ENCODE measurements at places on chromosomes 2 and 18.

DNA sequence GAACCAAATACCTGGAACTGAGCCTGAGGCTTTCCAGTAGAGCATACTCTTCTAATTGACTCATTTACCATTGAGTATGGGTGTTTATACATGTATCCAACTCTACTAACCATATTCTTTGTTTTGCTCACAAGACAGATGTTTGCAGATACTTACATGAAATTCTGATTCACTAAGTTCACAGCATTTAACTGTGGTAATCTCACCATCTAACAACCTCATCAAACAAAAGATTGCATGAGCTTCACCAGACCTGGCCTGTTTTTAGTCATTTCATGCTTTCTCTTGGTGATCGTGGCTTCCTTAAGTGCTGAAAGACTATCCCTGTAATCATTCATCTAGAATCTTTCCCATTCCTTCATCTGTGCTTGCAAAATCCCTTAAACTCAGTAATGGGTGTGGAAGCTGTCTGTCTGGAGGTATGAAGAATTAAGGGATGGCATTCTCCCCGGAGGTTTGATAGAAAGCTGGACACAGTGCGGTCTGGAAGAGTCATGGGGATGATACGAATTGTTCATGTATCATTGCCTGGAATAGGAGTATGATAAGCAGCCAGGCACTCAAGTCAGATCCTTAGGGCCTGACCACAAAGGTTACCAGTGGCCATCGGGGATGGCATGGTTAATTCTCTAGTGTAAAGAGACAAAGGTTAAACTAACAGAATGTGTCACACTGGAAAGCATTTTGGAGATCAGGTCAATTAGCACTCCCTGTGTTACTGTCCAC lies 42.0 kb upstream of the IL1R1 start:
- DNase-seq = no peak

- DNase-seq = no peak
Measured at GRCh38 chr2:174713686-174714085, 50.6 kb downstream of the CHRNA1 start.

DNA sequence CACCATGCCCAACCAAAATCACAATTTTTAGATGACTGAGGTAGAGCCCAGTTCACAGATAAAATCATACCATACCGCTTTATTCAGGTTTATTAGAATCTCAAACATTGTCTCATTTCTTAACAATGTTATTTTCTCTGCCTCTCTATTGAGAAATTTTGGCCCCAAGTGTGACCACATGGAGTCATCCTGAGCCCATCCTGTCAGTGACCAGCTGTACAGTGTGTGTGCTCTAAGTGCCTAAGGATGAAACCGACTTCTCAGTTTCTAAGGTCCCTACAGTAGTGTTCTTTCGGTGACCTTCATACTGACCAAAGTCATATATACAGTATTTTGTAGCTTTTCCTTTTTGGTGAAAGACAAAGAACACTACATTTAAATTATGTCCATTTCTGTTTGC lies 123.7 kb upstream of the MSTN start:
- DNase-seq = no peak

DNA sequence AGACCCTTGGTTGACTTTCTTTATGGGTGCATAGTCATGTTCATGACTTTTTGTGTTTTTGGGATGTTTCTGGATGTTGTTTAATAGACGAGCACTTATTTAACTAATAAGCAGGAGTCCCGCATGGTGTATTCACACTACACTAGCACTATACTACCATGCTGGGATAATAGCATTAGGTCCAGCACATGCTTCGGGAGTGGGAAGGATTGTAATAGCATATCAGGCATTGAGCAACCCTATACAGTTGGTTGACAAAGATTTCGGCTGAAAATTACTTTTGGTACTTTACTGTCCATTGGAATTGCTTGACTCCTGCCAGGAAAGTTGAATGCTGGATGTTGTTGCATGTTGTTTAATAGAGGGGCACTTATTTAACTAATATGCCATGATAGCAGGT lies 2.8 kb downstream of the SH3RF3 start:
- DNase-seq = no peak

All from endodermal cell (in vitro differentiated cells).